Activated CD8-positive, alpha-beta memory T cell treated with anti-CD3 and anti-CD28 coated beads for 4 hours (primary cell): ENCODE measurements at places on chromosomes 12 and 14.
A peak's percentile ranks its signal among the peaks of the same experiment; 100 is the strongest.

DNA sequence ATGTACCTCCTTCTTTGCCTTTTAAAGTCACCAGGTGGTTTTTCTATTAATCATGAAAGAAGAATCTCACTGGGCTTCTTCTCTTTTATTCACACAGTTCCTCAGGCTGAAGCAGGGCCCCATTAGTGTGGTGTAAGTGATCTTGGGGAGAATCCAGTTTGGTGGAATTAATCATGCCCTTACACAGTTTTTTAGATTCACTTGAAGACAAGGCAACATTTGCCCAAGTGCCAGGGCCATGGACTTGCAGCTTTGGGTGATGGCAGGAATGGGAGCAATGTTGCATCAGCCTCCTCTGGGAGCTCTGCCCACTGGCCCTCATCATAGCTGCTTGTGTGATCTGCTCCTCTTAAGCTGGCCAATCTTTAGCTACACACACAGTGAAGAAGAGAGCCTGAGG, 33.8 kb downstream of the KCNK10 start:
- DNase-seq: no peak

- no peak for DNase-seq
These were observed 171.6 kb downstream of the CALM1 start for GRCh38 chr14:90568405-90568804.

GRCh38 chr14:56341766-56342493, 223.7 kb downstream of the PELI2 start:
- no peak for DNase-seq

DNA sequence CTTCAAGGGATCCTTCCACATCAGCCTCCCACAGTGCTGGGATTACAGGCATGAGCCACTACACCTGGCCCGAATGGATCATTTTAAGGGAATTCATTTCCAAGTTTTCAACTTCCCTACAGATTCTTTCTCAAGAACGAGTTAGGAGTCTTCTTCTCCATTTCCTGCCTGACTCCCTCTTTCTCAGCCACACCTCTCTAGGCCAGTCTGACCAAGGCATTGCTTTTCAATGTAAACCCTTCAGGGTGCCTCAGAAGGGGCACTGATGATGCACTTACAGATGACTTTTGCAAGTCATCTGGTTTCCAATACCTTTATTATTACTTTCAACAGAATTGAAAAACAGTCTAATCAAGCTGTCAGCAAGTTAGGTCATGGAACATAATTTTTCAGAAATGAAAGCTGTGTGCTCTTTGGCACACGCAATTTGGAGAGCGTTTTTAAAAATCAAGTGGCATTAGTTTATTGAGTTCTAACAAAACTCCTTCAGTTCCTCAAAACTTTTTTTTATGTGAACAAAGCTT, 47.2 kb downstream of the SVOP start:
- DNase-seq: no peak

- DNase-seq: no peak
These were observed 92.1 kb upstream of the CEP83 start for GRCh38 chr12:94551810-94552209.

GRCh38 chr12:120479458-120479857, 9.9 kb upstream of the SRSF9 start:
- no peak for DNase-seq

- DNase-seq: no peak
These were observed 1.3 kb downstream of the TEDC1 start for GRCh38 chr14:105492031-105492970.

DNA sequence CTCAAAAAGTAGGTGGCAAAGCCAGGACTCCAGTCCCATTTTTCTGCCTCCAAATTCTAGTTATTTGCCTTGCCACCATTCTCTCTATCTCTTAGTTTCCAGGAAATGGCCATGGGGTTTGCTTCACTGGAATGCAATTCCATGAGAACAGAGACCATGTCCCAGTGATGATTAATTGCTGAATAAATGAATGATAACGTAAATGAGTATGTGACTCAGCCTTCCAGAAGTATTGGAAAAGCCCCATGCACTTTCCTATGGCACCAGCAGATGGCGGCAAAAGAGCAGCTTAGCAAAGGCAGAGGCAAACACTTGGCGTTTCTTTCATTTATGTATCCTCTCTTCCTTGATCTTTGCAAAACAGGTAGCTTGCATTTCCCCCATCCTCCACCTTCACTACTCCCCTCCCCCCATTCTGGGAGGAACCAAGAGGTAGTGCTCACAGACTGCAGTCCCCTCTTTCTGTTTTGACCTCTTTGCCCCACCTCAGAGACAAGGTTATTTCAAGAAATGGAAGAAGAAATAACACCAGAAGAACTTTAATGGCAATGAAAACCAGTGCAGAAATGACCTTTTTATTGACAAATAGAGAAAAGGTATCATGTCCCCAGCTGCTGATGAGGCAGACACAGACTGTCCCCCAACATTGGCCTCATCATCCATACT, 21.3 kb downstream of the TBX3 start:
- DNase-seq: peak; percentile 25

DNA sequence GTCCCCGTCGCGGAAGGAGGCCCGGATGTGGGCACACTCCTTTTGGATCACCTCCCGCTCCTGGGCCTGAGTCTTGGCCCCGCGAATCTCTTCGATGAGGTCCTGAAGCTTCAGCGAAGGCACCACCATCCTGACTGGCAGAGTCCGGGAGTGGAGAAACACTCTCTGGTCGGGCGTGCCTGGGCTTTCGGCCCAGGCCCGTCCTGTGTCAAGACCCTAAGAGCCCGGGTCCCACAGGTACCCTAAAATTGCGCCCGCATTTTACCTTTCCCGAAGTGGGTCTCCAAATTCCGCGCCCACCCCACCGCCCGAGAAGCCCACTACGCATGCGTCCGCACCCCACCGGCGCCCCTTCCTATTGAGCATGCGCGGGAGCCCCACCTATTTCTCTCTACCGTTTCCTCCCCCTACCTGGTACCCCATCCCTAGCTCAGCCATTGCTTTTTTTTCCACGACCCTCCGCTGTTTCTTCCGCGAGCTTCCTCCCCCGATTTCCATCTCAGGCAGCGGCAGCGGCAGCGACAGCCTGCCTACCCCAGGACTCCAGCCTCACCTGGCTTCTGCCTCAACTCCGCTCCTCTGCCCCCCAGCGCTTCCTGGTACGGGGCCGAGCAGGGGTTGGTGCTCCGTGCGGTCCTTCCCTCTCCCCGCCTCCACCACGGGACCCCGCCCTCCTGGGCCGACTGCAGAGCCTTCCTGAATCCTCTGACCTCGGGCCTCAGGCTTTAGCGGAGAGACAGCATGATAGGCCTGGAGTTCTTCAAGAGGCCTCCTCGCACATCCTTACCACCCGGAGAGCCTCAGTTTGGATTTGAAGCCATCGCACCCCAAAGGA, at the start of gene AP1G2:
Gene AP1G2 (minus strand): TSS at position 606 of the 835 bp plus-strand sequence. CDS start 477 bp downstream, at position 129.
- peak; percentile 69 for DNase-seq

DNA sequence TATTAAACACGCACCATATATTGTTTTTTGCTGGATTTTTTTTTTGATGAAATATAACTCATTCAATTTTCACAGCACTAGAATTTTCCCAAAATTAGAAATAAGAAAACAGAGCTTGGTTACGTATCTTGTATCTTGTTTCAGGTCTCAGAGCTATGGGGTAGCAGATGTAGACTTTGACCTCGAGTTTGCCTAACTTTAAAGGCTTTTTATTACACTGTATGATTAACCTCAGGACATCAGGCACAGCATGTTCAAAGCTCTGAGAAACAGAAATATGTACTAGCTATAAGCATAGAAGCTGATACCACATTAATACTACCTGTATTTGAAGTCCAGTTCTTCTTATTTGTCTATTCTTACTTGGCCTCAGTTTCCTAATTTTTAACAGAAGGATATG, 171.9 kb upstream of the KITLG start:
- DNase-seq: no peak

GRCh38 chr12:67202678-67203012, 66.5 kb upstream of the CAND1 start:
- no peak for DNase-seq

- peak; percentile 31 for DNase-seq
These were observed 656 bp downstream of the RAB21 start for GRCh38 chr12:71755146-71755892.

- DNase-seq: no peak
These were observed 18.1 kb downstream of the CLMN start for GRCh38 chr14:95301527-95302187.

DNA sequence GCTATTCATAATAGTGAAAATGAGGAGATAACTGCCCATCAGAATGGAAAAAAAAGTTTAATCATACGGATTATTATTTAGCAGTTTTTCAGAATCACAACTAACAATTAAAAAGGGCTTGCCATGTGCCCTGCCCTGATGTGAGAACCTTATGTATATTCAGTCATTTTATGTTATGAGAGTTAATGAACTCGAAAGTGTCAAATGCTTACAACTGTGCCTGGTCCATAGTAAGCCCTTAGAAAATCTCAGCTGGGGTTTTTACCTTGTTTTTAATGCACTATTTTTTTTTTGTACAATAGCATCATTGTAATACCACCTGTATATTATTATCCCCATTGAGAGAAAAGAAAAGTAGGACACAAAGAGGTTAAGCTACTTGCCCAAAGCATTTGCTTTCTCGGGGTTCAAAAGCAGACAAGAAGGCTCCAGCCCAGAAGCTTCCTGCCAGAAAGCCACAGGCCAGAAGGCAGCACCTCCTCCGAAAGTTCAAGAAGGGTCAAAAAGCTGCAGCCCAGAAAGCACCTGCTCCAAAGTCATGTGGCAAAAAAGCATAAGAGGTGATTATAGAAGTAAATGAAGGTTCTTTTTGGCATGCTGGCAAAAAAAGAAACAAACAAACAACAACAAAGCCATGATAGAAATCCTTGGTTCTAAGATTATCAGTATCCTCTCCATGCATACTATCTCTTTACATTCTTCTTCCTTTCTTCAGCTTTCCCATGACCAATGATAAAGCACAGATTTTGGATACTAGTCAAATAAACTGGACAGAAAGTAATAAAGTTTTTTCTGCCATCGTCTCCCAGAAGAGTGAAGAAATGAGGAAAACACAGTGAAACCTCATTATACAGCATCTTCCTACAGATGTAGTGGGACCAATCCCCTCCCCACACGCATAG, 59.1 kb upstream of the NAP1L1 start:
- no peak for DNase-seq

DNA sequence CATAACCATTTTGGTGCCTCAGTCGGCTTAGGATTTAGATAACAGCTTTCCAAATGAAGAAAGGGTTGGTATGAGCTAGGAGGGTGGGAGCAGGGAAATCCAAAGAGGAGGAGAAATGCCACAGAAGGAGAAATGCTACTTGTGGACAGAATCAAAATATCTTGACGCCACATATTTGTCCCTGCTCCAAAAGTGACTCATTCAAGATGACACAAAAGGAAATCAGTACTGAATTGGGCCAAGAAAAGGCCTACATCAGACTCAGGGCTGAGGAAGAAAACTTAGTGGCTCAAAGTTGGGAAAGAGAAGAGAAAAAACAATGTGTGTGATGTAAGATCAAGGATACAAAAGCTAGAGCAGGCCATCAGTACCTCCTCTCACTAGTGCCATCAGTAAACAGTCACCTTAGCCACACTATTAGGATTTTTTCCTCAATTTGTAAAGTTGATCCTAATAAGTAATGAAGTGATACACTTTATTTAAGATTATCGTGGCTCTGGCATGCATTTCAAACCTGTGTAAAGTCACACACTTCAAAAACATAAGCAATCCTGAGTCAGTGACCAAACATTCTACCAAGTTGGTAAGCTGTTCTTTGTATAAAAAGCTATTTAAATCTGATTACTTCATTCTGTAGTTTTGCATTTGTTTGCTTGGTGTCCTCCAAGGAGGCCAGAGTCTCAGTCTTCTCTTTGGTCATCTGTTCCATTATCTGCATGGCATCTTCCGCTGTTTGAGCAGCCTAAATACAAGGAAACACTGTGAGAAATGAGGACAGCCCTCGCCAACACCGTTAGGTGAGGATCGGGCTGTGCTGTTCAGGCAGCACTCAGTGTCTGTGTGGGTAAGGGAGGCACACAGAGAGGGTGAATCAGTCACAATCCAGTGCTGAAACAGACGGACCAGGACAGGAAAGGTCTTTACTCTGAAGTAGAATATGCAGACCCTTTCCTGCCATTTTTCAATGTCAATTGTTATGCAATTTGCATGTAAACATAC, 52.6 kb upstream of the VPS33A start:
- no peak for DNase-seq

DNA sequence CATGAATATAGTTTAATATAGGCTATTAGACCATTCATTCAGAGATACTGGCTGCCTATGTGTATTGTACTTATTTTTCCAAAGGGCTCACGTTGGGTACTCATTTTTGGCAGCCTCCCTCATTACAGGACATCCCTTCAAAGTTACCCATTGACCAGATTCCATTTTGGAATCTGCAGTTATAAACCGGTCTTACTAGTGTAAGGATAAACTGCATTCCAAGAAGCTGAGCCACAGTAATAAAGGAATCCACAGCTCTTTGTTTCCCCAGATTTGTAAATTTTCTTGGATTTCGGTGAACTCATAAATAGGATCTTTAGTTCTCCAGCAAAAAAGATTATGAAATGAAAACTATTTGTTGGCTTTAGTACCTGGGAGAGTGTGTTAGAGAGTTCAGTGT, 18.9 kb upstream of the CFL2 start:
- DNase-seq: no peak

- DNase-seq: no peak
These were observed 42.7 kb downstream of the ATF7IP start for GRCh38 chr12:14408208-14408607.

DNA sequence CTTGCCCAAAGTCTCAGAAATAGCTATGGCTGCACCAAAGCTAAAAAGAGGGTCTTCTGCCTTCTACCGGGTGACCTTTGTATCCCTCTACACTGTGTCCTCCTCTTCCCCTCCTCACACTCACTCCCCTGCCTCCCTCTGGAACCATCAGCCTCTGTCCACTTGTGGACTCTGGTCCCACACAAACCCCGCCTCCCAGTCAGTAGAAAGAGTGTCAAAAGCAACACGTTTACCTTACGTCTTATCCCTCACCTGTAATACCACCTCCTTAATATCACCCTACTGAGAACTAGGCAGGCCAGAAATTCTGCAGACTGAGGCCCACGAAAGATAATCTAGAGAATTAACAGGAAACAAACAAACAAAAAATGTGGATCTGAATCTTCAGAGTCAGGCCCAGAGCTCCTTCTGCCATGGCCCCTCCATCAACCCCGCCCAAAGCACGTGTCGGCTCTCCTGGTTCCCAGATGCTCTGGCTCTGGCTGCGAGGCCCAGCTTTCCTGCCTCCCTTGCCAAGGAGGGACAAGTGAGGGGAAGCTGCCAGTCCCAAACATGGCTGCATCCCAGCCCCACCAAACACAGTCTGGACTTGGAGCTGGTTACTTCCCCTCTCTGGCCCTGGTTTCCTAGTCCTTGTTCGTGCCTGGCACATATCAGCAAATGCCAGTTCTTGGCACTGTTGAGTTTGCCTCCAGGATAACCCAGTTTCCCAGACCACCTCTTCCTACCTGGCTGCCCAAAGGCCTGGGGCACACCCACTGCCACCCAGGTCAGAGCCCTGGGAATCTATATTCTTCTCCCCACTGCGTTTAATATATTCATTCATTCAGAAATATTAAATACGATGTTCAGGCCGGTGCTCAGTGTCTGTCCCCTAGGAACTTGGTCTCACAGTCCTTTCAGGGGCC, 2.7 kb downstream of the ACTN1 start:
- no peak for DNase-seq

DNA sequence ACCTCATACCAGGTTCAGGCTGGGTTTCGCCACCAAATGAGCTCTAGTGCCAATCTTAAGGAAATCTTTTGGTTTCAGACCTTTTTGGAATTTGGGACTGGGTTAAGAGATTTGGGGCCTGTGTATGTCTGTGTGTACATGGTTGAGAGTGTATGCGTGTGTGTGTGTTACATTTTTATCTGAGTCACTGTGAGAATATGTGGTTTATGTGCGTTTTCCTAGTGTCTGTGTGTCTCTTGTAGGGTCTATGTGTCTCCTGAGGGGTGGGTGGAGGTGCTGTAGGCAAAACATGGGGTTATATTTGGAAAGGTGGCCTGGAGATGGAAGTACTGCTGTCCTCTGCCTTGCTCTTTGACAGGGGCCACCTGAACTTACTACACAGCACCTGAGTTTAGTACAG, 17.9 kb downstream of the C12orf43 start:
- DNase-seq: no peak
